ENCODE measurements at places on chromosomes 1 and 21.

DNA sequence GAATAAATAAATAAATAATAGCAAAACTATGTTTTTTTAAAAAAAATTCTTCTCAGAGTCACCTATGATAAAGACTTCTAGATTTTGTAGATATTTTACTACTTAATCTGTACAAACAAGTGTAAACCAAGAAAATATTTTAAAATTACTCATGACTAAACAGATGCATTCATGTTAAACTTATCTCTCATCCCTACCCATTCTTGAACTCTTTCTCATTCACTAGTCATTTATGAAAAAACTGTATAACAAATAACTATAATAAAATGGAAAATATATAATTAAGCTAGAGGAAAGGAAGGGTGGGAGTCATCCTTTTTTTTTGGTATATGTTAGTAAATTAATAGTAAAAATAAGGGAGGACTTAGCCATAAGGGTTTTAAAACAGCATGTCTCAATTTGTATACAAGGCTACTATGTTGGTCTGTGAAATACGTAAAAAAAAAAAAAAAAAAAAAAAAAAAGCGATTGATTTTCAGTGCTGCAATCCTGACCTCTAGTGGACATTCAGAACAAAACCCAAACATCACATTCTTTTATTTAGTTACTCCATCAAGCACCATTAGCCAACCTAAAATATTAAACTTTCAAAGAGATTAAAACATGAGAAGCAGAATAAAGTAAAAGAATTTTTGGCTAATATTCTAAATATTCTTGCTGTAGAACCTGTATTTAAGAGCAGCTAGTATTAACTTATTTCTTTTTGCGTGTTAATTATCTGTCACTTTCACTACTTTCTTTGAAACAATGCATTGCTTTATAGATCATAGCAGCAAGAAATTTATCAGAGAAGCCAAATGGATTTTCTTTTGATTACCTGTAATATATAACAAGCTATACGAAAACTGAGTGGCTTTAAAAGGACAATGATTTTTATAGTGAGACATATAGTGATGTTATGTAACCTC lies 255.8 kb upstream of the CACYBP start:
- peak; percentile 39 for DNase-seq

- no peak for DNase-seq
Observed at GRCh38 chr1:225483818-225484656, 56.2 kb upstream of the LBR start.

DNA sequence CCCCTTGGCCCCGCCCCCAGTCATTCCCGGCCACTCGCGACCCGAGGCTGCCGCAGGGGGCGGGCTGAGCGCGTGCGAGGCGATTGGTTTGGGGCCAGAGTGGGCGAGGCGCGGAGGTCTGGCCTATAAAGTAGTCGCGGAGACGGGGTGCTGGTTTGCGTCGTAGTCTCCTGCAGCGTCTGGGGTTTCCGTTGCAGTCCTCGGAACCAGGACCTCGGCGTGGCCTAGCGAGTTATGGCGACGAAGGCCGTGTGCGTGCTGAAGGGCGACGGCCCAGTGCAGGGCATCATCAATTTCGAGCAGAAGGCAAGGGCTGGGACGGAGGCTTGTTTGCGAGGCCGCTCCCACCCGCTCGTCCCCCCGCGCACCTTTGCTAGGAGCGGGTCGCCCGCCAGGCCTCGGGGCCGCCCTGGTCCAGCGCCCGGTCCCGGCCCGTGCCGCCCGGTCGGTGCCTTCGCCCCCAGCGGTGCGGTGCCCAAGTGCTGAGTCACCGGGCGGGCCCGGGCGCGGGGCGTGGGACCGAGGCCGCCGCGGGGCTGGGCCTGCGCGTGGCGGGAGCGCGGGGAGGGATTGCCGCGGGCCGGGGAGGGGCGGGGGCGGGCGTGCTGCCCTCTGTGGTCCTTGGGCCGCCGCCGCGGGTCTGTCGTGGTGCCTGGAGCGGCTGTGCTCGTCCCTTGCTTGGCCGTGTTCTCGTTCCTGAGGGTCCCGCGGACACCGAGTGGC lies at the start of gene SOD1:
Gene SOD1, plus strand, starts transcription at position 158 of the 723 bp plus-strand sequence. Its CDS starts 77 bp downstream, at position 235.
- peak; percentile 92 for DNase-seq

DNA sequence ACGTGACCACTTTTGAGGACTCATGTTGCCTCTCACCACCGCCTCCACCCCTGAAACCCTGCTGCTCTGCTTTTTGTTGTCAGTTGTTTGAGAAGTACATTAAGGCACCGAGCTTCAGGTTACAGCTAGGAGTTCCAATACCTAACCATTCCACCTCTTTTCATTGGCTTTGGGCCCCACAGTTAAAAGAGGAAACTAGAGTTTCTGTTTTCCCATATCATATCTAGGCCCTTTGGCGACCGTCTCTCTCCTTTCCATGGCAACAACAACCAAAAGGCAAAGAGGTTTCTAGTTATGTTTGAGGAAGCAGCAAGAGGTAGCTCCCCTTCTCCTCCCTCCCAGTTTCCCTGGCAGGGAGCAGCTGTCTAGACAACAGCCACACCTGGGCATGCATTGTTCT lies 5.9 kb downstream of the ANKRD35 start:
- DNase-seq = no peak

DNA sequence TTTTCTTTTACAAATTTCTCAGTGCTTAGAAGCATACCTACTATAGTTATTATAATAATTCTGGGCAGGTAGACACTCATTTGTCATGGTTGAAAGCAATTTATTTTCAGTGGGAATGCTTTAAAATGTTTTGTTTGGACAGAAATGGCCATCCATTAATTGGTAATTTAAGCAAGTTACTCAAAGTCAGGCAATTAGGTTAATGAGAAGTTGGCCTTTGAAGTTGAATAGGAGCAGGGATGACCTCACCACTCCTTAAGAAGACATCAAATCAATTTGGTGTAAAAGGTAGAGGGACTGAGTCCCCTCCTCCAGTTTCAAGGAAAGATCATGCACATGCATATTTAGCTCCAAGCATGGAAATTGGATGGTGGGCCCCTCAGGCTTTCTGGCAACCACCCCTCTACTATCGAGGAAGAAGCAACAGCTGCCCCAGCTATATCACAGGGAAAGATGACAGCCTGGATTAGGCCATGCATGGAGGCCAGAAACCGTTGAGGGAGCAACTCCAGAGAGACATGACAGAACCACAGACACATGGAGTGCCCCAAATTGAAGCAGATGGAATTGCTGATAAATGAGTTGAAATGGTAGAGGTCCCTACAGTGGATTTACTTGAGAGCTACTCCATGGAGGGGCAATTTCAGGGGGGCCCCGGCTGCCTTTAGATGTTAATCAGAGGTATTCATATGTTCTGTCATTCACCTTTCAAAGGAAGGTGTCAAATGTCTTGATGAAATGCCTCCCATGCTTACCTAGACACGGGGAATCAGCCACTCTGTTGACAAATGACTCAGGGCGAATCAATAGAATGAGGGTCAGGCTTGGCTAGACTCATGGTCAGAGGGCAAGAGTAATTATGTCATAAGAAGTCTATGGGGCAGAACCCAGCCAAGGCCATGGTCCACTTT lies 26.7 kb downstream of the HLX start:
- no peak for DNase-seq

- no peak for DNase-seq
Observed at GRCh38 chr1:214466403-214467077, 84.9 kb downstream of the PTPN14 start.

Data from fibroblast of upper back skin (primary cell).